ENCODE measurements at places on chromosomes 5 and 9.
A peak's percentile ranks its signal among the peaks of the same experiment; 100 is the strongest.

DNA sequence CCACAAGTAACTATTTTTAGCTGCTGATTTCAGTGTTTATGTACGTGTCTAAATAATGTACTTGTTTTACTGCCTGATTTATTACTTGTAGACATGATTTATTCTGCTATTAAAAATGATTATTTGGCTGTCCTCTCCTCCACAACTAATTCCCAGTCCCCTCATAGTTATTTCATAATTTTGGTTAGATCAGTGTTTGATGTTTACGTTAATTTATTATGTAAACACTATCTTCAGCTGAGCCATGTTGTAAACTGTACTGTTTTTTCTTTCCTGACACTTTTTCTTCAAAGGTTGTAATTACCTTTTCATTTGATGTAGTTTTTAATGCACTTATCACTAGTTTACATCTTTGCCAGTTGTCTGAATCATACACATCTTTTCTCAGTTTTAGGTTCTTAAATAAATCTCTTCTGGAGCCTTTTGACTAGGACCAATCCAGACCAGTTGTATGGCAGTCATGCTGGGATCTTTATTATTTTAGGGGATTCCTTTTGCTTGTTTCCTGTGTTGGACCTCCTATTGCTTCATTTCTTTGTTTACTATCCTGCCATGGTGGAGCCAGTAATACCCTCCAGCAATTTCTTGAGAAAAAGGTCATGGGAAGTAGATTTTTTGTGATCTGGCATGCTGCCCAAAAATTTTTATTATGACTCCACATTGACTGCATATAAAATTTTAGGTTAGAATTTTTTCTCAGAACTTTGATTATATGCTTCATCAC lies 16.1 kb downstream of the AP3S1 start:
- DNase-seq: no peak

GRCh38 chr5:172911976-172912375 lies 47.2 kb upstream of the RPL26L1 start:
- DNase-seq: no peak

DNA sequence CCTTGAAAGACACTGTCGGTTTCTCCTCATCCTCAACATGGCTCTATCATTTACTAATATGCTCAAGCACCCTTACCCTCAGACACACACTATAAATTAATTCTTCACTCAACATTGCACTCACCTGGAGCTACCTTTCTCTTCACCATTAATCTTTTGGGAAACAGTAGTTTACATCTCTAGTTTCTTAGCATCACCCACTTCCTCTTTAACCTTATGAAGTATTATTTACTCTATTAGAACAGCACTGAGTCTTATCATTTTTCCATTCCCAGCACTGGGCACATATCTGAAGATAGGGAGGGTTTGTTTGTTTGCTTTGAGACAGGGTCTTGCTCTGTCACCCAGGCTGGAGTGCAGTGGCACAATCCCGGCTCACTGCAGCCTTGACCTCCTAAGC lies 213.5 kb downstream of the SMARCA2 start:
- DNase-seq: peak; percentile 24

- no peak for DNase-seq
These were observed 32.9 kb downstream of the FGD3 start for GRCh38 chr9:92980085-92980745.

GRCh38 chr9:123725389-123725788 lies 204.5 kb downstream of the DENND1A start:
- no peak for DNase-seq

DNA sequence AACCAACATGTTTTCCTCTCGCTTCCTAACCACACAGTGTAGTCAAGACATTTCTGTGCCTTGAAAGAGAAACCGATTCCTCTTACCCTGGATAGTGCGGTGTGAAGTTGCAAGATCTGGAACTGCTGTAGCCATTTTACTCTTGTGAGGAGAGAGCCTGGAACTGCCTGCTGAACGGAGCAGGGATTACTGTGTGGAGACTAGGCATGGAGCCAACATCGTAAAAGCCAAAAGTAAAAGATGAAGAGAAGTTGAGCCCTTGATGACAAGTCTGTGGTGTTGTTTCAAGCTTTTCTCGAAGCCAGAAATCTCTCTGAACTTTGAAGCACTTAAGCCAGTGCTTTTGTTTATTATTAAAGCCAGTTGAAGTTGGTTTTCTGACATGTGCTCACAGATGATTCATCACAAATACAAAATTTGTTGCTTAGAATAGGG lies 110.1 kb upstream of the GRIN3A start:
- no peak for DNase-seq

GRCh38 chr9:79977510-79978197 lies 405.9 kb downstream of the TLE4 start:
- DNase-seq: no peak

- DNase-seq: peak; percentile 12
These were observed at the start of gene GAPT for GRCh38 chr5:58491216-58491892. GAPT (plus strand) TSS chr5:58491435; CDS start chr5:58494537, 3,102 bp downstream.

DNA sequence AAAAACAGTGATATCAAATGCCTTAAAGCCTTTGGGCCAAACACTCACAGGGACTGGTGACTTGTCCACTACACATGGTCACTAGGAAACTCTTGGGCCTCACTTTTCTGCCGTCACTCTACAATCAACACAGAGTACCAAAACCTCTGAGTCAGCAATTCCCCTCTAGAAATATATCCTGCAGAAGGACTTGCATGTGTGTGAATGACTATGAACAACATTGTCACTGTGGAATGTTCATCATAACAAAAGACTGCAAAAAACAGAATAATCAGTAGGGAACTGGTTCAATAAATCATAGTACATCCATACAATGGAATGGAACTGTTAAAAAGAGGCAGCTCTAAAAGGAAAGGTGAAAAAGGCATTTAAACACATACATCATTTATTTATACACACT lies 44.1 kb upstream of the SMU1 start:
- no peak for DNase-seq

DNA sequence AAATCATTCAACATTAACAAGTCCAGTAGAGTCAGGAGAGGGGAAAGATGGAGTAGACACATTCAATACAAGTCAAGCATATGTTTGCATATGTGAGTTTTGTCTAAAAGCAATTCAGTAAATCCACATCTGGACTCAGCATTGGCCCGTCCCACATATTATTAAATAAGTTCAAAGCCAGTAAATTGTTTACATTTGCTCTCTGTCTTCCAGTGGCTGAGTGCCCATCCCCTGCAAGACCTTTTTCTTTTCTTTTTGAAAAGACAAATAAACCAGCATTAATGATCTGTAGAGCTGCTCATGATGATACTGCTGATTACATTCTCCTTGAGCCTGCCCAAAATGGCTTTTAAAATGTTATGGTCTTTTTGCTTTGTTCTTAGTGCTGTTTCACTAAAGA lies 71.1 kb downstream of the TNC start:
- no peak for DNase-seq

- no peak for DNase-seq
These were observed 137.9 kb downstream of the FAM114A2 start for GRCh38 chr5:153900703-153901395.
